Suppressor macrophage treated with lipopolysaccharide for 4 hours (primary cell): ENCODE measurements at places on chromosomes 16 and 17.

GRCh38 chr16:89000207-89000959, 23.4 kb upstream of the CBFA2T3 start:
- DNase-seq: no peak

DNA sequence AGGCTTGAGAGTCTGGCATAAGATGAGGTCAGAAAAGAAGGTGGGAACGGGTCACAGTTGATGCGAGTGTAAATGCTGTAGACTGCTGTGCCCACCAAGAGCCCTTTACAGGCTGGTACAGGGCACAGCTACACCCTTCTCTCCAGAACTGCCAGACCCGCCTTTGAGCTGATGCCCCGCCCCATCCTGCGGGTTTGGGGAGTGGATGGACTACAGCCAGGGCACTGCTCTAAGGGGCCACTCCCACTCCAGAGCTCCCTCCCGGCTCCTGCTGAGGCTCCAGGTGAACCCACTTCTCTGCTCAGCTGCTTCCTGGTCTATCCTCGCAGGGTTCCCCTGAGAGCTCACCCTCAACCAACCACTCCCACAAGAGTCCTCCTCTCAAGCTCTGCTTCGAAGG, 12.3 kb downstream of the MEIOB start:
- DNase-seq: no peak

GRCh38 chr16:85151603-85152413, 39.5 kb upstream of the CIBAR2 start:
- no peak for DNase-seq

DNA sequence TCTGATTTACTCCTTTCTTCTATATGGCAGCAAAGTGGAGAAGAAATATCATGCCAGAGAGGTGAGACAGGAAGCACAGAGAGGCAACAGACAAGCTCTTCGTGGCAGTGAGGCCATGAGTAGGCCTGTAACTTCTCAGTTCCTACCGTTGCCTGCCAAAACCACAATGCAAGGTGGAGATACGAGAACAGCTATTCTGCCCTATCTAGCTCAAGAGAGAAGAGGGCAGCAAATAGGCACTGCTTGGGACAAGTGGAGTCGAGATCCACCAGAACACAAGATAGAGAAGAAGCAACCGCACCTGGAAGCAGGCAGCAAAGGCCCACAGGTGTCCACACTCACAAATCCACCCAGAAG, 24.8 kb downstream of the RANBP10 start:
- DNase-seq: no peak

GRCh38 chr17:68693896-68694295, 92.7 kb upstream of the FAM20A start:
- DNase-seq: no peak

DNA sequence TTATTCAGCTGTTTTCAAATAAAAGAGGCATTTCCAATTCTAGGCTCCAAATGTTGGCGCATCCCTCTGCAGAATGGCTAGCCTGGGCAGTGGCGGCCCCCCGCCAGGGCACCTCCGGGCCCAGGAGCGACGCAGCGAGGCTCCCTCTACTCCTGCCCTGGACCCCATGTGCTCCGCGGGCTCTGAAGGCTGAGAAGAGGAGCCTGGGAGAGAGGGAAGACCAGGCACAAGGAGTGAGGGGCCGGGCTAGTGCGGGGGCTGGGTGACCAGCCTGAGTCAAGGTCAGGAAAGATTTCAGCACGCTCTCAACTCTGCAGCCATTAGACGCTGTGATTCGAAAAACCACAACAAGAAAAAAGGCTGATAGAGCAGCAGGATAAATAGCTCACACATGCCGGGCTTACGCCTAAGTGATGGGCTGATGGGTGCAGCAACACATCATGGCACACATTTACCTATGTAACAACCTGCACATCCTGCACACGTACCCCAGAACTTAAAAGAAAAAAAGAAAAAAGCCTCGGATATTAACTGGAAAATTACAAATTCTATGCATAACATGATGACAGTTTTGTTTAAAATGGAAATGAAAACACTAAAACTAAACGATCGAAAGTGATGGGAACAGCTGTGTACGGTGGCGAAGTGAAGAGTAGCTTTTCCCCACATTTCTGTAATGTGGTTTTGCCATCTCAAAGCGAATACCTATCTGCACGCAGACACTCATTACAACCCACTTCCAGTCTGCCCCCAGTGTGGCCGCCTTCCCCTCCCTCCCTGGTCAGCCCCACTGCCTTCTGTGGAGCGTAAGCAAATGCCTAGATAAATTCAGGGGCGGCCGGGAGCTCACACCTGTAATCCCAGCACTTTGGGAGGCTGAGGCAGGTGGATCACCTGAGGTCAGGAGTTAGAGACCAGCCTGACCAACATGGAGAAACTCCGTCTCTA, 44.4 kb downstream of the MAP1LC3B start:
- no peak for DNase-seq

DNA sequence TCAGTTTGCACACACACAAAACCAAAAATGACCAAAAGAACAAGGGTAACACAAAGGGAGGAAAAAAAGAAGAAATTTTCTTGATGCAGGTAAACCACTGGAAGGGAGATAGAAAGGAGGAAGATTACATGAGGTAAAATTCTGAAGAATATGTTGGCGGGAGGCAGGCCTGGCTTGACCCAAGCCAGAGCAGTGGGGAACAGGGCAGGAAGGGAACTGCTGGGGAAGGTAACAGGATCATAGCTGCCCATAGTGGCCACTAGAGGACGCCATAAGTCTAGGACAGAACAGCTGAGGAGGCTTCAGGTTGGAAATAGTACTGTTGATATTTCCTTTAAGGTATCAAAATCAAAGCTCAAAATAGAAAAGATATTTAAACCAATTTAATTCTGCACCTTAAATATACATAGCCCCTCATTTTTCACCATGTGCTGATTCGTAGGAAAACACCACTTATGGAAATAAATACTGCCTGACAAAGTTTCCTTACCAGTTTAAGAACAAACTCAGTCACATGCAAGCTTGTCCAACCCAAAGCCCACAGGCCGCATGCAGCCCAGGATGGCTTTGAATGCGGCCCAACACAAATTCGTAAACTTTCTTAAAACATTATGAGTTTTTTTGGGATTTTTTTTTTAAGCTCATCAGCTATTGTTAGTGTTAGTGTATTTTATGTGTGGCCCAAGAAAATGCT, 15.5 kb downstream of the VPS35 start:
- DNase-seq: peak; percentile 78

- no peak for DNase-seq
These were observed 15.4 kb downstream of the MGRN1 start for GRCh38 chr16:4639899-4640509.

GRCh38 chr17:7173687-7174602, 5.2 kb downstream of the ASGR1 start:
- peak; percentile 66 for DNase-seq

DNA sequence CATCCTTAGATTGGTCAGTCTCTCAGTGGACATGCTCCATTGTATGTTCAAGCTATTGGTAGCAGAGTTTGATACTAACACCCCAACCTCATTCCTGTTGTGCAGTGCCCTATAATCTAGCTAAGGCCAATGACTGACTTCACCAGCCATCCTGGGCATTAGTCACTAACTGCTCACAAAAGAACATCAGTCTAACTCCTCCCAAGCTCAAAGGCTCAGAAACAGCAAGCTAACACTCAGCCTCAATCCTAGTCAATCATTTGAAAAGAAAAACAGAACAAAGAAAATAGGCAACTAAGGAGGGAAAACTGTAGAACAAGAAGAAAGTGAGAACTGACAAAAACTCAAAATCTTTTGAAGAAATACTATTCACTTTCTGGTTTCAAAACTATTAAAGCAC, 199.1 kb upstream of the C17orf78 start:
- no peak for DNase-seq

- DNase-seq: no peak
These were observed 24.3 kb downstream of the PLA2G10 start for GRCh38 chr16:14669776-14670175.

GRCh38 chr17:3621146-3621720, 12.0 kb upstream of the TRPV1 start:
- no peak for DNase-seq

GRCh38 chr17:50139950-50140885, 10.3 kb upstream of the SAMD14 start:
- DNase-seq: peak; percentile 75

DNA sequence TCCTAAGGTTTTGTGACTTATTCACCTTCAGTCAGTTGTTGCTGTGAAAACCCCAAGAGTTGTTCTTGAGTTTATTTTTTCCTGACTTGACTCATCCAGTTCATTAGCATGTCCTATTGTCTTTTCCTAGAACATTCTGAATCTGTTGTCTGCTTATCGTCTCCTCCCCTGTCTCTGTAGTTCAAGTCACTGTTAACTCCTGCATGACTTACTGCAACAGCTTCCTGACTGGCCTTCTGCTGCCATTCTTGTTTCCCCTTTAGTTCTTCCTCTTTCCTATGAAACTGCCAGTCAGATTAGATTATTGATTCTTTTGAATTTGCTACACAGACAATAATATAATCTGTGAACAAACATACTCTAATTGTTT, 161.5 kb downstream of the FTO start:
- peak; percentile 51 for DNase-seq

DNA sequence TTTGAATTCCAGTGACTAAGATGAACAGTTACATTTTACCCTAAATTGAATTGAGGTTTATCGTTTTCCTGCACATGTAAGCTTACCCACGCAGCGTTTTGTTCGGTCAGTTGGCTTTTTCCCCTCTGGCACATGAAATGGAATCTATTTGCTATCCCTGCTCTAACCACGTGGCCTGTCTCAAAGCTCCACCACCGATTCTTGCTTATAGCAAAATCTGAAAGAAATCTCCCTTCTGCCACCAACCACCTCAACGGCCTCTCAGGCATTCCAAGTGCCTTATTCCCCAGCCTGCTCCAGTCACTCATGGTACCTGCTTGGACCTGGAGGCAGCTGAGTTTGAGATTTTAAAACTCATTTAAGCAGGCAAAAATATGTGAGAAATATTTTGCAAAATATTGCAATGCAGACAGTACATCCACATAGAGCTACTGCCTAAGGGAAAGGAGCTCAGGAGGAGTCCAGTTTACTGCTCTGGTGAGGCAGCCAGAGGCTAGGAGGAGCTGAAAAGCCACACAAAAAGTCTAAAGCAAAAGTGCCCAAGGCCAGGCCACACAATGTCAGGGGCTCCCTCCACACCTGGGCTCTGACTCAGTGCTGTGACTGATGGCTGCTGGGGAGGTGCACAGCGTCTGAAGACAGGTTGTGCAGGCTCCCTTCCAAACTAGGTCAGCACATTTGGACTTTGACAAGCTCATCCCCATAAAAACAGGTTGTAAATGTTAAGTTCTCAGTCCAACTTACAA, 26.4 kb downstream of the ARHGAP17 start:
- DNase-seq: no peak

GRCh38 chr16:20960899-20961298, 60.3 kb downstream of the LYRM1 start:
- DNase-seq: no peak

DNA sequence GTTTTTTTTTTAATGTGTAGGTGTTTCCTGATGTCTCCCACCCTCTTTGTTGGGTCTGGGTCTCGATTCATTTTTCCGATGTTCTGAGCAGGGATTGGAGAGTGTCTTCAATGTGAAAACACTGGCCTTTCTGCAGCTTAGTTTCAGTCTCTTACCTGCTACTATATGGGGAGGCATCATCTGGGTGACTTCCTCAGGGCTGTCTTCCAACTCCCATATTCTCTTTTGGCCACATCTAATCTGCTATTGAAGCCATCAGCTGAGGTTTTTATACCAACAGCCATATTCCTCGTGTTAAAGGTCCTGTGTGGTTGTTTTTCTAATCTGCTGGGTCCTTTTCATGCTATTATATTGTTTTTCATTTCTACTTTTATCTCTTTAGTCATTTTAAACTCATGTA, 13.2 kb upstream of the SSTR5 start:
- DNase-seq: no peak

DNA sequence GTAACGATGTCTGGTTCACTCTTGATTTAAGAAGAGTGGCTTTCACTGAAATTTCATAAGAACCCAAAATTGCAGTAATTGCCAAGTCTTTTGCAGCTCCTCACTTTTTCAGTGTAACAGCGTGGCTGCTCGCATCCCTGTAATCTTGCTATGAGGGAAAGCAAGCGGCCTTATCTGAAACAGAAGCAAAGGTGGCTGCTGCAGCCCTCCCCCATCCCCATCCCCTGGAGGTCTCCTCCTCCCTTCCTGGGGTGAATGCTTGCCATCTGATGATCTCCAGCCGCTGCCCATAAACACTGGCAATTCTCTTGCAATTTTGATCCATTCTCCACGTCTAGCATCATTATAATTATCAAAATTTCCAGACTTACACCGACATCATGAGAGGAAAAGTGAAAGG, 182.5 kb upstream of the ASIC2 start:
- DNase-seq: no peak

- no peak for DNase-seq
These were observed 5.1 kb downstream of the ITGA2B start for GRCh38 chr17:44384281-44384822.

DNA sequence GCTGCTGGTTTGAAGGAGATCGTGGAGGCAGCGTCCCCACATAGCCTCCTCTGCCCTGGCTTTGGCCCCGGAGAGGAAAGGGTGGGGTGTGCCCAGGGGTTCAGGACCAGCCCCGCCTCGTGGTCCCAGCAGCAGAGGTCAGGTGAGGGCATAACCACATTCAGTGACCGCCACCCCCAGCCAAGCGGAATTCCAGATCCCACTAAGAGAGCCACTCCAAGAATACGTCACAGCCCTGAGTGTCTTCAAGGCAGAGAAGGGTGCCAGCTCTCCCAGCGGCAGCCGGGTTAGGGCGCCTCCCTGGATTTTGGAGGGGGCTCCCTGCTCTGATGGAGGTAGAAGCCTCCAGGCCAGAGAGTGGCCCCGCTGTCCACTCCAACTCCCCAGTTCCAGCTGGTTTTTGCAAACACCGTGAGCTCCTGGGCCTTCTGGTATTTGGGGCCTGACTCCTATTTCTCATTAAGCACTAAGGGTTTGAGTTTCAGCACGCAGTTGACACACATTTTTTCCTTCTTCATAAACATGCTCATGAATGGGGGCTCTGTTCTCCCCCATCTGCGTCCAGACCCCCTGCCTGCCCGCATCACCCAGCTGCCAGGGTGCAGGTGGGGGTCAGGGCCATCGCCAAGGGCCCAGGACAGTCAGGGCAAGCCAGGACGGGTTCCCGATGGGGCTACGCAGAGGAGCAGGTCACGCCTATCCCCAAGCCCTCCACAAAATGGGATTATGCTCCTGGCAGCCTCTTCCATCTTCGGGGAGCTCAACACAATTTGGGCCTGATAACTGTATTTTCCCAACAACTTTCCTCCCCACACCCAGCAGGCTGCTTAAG, 98.4 kb upstream of the PLCG2 start:
- DNase-seq: no peak
